ENCODE measurements at places on chromosomes 16 and 17.

DNA sequence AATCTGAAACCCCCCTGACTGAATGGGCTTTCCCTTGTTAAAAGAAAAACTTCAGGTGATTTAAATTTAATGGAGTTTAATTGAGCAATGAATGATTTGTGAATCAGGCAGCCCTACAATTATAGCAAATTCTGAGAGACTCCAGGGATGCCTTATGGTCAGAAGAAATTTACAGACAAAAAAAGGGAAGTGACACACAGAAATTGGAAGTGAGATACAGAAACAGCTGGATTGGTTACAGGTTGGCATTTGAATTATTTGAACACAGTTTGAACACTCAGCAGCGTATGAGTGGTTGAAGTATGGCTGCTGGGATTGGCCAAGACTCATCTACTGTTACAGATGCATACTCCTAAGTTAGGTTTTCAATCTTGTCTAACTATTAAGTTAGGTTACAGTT, 19.0 kb upstream of the CPHXL start:
- DNase-seq, result no peak

DNA sequence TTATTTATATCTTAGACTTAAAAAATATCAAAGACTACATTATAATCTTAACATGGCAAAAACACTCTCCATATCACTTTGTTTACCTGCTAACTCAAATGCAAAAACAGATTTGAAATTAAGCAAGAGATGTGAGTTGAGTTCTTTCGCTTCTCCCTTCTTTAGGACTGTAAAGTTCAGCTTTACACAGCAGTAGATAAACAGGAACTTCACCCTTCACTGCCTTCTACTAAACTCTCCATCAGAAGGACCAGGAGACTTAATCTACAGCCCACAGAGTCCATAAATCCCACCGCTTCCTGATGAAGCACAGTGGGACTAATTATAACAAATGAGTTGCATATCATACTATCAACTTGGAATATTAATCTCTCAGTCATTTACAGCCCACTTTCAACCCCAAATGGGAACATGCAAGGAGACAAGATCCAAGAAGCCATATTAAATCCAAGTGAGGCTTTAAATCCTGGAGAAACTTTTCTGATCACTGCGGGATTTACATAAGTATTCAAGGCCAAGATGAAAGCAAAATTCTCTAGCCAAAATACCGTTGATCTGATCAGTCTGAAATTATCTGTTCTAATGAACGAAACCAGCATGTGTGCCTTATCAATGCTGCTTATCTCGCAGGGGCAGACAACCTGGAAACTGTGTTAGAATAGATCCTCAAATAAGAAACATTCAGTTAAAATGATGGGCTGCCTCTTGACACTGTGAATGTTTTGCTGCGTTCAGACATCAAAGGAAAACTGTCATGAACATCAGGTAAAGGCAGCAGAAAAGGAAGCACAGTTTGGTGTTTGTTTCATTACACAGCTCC, 1.6 kb downstream of the AMFR start:
- no peak for DNase-seq

DNA sequence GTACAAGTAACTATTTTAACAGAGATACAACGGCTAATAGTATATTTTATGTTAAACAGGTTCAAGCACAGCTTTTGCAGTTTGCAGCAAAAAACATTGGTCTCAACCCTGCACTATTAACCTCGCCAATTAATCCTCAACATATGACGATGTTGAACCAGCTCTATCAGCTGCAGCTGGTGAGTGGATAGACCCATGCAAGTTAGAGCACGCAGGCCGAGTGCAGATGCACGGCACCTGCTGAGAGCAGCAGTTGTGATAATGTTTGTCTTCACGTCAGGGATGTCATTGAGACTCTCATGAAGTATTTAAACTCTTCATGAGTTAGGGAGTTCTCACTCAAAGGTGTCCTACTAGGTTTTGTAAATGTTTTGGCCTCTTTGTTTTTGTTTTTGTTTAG, 45.6 kb downstream of the TMC6 start:
- DNase-seq, result no peak

- no peak for DNase-seq
Measured at GRCh38 chr17:29791336-29792080, 138.5 kb downstream of the SSH2 start.

DNA sequence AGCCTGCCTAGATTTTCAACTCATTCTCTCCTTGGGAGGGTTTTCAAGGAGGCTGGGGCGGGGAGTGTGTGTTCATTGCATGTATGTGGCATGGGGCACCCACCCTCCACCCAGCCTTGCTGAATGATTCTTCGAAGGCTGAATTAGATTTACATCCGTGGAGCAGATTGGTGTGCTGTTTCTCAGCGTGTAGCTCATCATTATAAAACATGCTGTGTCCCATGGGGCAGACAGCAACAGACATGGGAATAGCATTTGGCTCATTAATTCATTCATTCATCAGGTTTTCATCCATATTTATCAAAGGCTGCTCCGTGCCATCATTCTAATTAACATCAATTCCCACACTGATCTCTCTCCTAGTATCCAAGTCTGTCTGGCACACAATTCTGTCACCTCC, 10.6 kb upstream of the CD300A start:
- no peak for DNase-seq

- DNase-seq, result peak; percentile 54
Measured at GRCh38 chr17:30104575-30105339, 11.9 kb upstream of the NSRP1 start.

DNA sequence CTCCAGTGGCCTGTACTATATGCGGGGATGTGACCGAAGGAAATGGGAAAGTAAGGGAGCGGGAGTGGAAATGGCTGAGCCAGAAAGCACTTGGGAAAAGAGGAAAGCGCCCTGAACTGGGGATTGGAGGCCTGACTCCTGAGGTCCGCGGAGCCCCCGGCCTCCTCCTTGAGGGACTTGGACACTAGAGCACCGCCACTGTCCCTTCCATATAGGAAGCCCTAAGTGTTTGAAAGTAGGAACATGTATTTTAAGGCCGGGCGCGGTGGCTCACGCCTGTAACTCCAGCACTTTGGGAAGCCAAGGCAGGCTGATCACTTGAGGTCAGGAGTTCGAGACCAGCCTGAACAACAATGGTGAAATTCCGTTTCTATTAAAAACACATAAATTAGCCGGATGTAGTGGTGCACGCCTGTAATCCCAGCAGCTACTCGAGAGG, 530 bp upstream of the ZDHHC7 start:
- no peak for DNase-seq

DNA sequence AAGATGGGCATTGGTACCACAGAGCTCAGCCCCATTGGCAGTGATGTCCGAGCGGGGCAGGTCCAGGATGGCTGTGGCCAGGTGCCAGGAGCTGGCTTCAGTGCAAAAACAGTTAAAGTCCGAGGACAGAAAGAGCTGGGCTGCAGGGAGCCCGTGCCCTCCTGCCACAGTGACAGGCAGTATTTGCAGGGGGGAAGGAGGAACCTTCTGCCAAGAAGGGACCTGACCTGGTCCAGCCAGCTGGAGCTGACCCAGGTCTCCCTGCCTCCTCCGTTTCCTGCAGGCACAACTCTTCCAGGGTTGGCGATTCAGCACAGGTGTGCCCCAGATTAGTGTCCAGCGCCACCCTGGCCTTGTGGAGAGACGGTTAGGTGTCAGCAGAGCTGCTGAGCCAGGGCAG, 199.0 kb downstream of the ENGASE start:
- DNase-seq, result no peak

DNA sequence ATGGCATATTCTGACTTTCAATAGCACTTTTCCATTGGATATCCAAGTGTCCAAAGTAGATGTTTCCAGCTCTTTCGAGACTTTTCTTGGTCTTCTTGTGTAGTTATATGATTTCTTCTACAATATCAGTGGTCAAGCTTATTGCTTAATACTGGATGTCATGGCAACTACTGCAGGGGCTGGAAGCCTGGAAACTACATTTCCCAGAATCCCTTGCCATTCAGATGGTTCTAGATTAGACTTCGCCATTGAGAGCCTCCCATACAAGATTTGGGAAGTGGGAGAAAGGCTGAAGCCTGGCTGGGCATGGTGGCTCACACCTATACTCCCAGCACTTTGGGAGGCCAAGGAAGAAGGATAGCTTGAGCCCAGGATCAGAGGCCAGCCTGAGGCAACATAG, 153.6 kb downstream of the C16orf95 start:
- DNase-seq, result no peak

- DNase-seq, result no peak
Measured at GRCh38 chr17:41763327-41763726, 23.2 kb downstream of the JUP start.

DNA sequence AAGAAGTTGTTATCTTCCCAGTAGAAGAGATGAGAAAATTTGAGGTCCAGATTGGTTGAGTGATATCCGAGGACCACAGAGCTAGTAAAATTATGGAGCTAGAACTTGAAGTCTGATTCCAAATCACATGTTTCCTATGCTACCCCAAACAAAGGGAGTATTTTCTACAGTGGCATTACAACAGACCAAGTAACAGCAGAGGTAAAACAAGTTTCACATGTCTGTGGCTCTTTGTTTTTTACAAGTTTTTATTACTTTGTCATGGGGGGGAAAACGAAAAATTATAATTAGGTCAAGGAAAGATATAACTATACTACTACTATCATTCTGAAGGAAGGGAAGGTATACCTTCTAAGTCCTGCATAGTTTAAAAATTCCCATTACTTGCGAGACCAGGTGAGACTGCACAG, 49.4 kb downstream of the KANSL1 start:
- DNase-seq, result no peak

- no peak for DNase-seq
Measured at GRCh38 chr16:55399911-55400310, 75.9 kb downstream of the IRX6 start.

Measured in stimulated activated CD8-positive, alpha-beta memory T cell treated with anti-CD3 and anti-CD28 coated beads, Interleukin-15, amount 100 ng/mL, for 1 hour (primary cell).